CD4-positive, alpha-beta T cell treated with Interleukin-1 beta for 1 hour (primary cell): ENCODE measurements at places on chromosomes 13 and 19.

GRCh38 chr13:29923554-29924481 is 73.4 kb upstream of the UBL3 start:
- DNase-seq: peak; percentile 57

- DNase-seq: peak; percentile 11
Measured at GRCh38 chr13:20901668-20902437, 693 bp downstream of the XPO4 start.

DNA sequence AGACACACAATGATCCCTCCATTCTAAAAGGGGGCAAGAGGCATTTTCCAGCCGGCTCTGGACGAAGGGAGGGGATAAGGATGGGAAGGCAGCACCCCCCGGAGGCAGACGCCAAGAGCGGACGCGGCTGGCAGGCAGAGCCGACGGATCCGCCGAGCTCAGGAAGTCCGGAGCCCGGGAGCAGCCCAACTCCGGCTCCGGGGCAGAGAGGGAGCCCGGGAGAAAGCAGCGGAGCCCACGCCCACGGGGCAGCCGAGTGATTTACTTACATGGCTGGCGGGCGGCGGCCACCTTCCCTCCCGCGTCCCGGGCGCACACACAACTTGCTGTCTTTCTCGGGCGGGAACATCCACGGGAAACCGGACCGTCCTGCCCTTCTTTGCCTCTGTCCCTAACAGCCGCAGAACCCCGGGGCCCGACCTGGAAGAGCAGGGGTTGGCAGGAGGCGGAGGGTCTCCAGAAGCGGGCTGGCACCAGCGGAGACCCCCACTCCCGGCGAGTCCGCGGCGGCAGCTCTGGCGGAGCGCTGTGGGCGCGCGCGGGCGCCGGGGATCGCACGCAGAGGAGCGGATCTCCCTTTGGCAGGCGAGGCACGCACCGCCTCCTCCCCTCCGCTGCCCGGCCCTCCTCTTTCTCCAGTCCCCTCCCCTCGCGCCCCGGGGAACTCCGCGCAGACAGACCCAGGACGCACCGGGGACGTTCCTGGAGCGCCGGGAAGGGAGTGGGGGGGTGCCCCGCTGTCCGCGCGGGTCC is at the start of gene LHFPL6:
LHFPL6 (minus strand) TSS at position 580 of the 753 bp plus-strand sequence.
- DNase-seq: peak; percentile 33

- DNase-seq: no peak
Measured at GRCh38 chr13:76812206-76812897, 73.9 kb downstream of the KCTD12 start.

- DNase-seq: no peak
Measured at GRCh38 chr13:100039740-100040139, 49.2 kb upstream of the PCCA start.
